ENCODE measurements at places on chromosomes 1 and 21.
A peak's percentile ranks its signal among the peaks of the same experiment; 100 is the strongest.

DNA sequence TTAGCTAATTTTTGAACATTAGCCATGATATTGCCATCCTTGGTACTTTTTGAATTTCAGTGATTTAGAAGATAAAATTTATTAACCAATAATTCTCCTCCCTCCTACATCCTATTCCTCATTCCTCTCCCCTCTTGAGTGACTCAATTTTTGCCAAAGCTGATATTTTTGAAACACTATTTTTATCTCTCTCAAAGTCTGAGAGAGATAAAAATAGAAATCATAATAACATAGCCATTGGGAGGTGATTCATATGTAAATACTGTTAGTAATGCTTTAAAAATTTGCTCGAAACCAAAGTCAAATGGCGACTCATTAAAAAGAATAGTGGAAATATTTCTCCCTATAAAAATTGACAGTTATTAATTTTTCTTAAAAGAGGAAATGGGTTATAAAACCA, 97.4 kb downstream of the PATJ start:
- DNase-seq, result no peak

DNA sequence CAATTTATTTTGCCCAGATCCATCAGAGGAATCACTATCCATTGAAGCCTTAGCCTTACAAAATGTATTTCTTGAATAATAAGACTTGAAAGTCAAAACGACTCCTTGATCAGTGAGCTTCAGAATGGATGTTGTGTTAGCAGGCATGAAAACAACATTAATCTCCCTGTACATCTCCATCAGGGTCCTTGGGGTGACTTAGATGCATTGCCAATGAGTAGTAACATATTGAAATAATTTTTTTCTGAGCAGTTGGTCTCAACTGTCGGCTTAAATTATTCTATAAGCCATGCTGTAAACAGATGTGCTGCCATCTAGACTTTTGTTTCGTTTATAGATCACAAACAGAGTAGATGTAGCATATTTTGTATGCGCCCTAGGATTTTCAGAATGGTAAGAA, 482.0 kb downstream of the AMY1C start:
- no peak for DNase-seq

DNA sequence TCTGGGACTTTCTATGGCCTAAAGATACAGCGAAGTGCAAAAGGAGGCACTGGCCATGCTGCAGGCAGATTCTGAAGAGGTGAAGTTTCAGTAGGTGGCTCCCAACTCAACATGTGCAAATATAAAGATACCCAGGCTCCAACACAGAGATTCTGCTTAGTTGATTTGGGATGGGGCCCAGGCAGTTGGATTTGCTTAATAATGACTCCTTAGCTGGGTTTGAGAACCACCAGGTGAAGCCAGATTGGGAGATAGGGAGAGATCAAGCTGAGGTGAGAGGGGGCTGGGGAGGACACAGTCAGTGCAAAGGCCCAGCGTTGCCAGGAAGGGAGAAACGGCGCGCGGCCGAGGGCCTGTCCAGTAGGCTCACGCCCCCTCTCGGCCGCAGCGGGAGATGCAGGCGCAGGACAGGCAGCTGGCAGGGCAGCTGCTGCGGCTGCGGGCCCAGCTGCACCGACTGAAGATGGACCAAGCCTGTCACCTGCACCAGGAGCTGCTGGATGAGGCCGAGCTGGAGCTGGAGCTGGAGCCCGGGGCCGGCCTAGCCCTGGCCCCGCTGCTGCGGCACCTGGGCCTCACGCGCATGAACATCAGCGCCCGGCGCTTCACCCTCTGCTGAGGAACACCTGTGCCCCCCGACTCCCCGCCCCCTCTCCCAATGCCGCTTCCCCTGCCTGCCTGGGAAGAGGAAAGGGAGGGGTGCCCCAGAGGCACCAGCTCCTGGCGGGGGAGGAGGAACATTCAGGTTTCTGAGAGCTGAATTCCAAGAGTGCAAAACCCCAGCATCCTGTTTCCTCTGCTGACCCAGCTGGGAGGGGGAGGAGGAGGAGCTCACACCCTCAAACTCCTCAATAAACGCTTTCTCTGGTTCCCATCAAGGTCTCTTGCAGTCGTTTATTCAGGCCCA, 1.2 kb downstream of the FAM167B start:
- no peak for DNase-seq

GRCh38 chr1:36554323-36554628, 71.6 kb upstream of the CSF3R start:
- DNase-seq, result no peak

GRCh38 chr1:186653312-186653711, 26.9 kb downstream of the PTGS2 start:
- DNase-seq, result no peak

DNA sequence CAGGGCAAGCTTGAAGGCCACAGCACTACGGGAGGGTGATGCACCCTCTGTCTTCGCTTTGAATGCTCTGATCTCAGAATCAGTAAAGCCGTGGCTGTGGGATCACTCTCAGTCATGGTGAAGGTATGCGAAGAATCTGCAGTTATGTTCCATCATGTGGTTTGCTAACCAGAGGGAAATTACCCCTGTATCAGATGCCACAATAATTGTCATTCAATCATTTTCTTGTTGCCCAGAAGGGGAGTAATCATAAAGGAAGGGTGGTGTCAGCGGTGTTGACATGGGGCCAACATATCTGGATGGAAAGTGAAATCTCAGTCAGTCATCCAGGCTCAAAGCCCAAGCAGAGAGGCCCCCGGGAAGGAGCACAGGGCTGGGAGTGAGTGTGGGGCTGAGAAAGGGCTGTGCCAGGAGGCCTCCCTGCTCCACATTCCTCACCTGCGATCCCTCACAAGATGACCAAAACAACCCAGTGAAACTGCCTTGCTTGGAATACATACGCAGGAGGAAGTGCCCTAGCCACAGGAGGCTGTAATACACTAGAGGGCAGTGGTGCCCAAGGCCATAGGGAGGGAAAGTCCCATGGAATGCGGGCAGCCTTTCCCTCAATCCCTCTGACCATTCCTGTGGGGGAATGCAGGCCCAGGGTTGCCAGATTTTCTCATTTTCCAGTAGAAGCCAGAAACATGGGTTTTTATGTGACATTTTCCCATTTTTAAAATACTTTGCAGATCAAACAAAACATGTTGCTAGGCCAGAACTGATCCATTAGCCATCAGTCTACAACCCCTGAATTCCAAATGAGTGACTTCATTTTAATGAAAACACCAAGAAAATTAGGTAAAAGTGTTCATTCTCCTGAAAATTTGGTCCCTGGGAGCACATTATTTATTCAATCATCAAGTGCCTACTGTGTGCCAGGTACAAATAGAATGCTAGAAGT, 95.7 kb upstream of the VANGL1 start:
- DNase-seq, result peak; percentile 90

DNA sequence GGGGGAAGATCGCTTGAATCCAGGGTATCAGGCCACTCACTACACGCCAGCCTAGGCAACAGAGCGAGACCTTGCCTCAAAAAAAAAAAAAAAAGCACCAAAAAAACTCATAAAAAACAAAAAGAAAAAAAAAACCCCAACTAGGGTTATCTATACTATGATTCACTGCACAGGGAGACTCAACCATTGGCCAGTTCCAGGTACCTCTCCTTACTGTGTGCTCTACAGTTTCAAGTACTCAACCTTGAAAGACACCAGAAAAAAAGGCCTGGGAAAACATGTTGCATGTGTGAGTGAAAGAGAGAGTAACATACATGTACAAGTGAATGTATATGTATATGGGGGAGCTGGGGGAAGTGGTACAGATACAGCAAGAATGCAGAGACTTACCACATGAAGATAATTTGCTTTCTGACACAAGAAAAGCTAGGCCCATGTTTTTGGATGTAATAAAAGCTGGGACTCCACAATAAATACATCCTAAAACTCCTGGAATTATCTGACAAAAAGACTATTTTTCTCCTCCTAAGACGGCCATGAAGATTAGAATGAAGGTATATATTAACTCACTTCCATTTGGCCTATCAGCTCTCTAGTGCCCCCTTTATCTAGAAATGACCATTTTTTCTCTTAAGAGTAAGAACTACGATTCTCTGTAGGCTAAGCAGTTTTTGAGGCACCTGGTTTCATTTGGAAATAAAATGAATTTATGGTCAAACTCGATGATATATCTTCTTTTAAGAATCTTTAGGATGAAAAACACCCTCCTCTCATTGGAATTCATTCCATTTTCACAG, 52.2 kb downstream of the SLC27A3 start:
- no peak for DNase-seq

- no peak for DNase-seq
These were observed 400.7 kb downstream of the PLA2G4A start for GRCh38 chr1:187229496-187229895.

DNA sequence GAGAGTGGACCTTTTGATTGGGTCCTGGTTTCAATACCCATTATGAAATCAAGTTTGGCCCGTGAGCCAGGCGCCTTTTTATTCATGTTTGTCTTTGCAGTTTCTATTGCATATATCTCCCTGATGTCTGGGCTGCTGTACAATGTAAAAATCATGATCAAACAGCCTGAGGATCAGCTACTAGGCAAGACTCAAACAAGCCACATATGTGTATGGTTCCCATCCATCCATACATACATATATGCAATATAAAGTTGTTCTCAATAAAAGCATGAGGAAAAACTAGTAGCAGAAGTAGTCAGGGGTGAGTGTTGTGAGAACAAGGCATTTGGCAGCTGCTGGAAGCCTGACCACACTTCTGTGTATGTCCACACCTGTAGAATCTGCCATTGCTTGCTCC, 562.4 kb upstream of the USP24 start:
- no peak for DNase-seq

GRCh38 chr1:5727871-5728643, 264.2 kb downstream of the NPHP4 start:
- DNase-seq, result no peak

- DNase-seq, result no peak
These were observed 558 bp upstream of the PGD start for GRCh38 chr1:10398278-10398733.

DNA sequence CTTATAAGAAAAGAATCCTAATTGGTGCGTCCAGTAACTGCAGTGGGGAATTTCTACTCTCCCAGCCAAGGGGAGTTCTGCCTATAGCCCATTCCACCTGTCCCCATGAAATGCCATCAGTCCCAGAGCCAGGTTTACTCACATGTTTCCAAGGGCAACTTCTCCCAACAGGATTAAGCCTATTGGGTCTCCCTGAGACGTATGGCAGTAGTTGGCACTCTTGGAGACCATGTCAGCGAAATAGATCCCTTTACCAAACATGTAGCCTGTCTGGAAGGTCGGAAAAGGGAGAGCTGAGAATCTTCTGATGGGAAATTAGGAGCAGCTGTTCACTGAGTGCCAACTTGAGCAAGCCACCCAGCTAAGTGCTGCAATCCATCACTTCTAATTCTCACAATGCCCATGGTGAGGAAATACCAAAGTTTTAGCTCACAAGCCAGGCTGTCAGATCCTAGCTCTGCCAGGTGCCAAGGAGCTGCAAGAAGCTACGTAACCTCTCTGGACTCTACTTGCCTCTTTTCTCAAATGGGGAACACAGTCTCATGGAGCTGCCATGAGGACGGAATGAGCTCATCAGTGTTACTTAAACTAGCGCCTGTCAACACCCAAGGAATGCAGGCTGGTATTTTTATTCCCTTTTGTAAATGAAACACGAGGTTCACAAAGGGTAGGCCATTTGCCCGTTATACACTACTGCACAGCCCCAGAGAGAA, 43.9 kb downstream of the PARP1 start:
- DNase-seq, result no peak

- no peak for DNase-seq
These were observed 5.9 kb downstream of the TRAPPC3 start for GRCh38 chr1:36143424-36143823.

- DNase-seq, result no peak
These were observed 259.9 kb downstream of the FOXD2 start for GRCh38 chr1:47697616-47698335.

DNA sequence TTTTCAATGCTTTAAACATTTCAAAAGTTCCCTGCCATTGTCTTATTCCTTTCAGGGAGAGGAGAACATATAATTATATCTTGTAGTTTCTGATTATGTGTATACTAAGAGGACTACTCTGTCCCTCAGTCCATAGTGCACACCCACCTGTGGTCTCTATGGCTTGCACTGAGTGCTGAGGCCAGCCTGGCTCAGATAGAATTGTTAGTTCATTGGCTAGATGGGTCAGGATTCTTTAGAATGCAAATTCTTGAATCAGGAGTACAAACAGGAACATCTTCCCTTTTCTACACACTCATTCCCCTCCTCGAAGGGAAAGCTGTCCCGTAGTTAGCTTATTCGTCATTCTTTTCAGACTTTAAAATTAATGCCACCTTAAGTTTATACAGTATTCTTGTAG, 8.2 kb downstream of the BACH1 start:
- no peak for DNase-seq

DNA sequence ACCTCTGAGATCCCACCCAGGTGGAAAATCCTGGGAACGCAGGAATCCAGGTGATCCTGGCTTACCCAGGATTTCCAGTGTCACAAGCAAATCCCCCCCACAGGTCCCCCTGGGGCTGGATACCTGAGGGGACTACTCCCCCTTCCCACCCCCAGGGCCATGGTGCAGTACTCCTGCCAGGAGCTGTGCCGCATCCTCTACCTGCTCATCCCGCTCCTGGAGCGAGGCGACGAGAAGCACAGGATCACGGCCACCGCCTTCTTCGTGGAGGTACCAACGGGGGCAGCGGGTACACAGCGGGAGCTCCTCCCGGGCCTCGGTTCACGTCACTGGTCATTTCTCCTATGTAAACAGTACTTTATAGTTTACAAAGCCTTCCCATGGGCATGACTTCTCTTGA, 20.4 kb upstream of the TTC4 start:
- no peak for DNase-seq

All from T1000 (cell line).